Breast epithelium (tissue), 4 donors: ENCODE measurements at places on chromosomes 11 and 22. TPM values are rescaled to one million over a fixed set of nuclear protein-coding genes. Genes with fewer than 3 reads are reported as not detected.

UPB1 gene
- 0.44 TPM for total RNA-seq

SPON1 gene
- total RNA-seq = 133 TPM

DEFB131B gene
- not detected for total RNA-seq

- H3K4me3 ChIP-seq = no peak overlapping the region
- no peaks in the 10 kb centered on the region for H3K27me3 ChIP-seq
- H3K4me1 ChIP-seq = peaks cover 14% of the 10 kb centered on the region
- no peak for DNase-seq
These were observed 3.1 kb upstream of the PYGM start for GRCh38 chr11:64762674-64763525.

- DNase-seq = no peak
- H3K27me3 ChIP-seq = no peaks in the 10 kb centered on the region
- H3K4me1 ChIP-seq = no peaks in the 10 kb centered on the region
- H3K36me3 ChIP-seq = no peaks in the 10 kb centered on the region
- no peak overlapping the region for H3K4me3 ChIP-seq
These were observed 82.5 kb downstream of the AMBRA1 start for GRCh38 chr11:46511342-46511741.

DNA sequence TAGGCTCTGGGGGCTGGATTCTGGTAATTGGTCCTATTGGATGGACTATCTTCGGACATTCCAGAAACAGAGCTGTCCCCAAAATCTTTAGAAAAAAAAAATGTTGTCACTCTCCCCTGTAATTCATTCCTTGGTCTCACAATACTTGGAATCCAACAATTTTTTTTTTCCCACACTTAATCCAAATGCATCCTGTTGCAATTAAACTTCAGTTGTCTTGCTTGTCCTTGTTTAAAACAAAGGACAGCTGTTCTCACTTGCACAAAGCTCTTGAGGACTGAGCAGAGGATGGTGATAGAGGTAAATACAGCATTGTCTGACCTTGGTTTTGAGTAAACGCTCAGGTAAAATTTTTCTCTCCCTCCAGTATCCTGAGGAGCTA, 75.3 kb downstream of the SC5D start:
- no peaks in the 10 kb centered on the region for H3K36me3 ChIP-seq
- no peaks in the 10 kb centered on the region for H3K27me3 ChIP-seq
- peak overlapping the region; percentile 11 for H3K27ac ChIP-seq

OR6T1 gene
- not detected for total RNA-seq

RASGRP2 gene
- total RNA-seq = 12.5 TPM

AIFM3 gene
- 3.3 TPM for total RNA-seq

MFNG gene
- 9.4 TPM for total RNA-seq

- DNase-seq = peak; percentile 12
- no peak overlapping the region for H3K4me3 ChIP-seq
- no peaks in the 10 kb centered on the region for H3K4me1 ChIP-seq
- no peaks in the 10 kb centered on the region for H3K36me3 ChIP-seq
- no peak overlapping the region for H3K27ac ChIP-seq
These were observed 619.9 kb downstream of the TBC1D22A start for GRCh38 chr22:47382164-47382890.

KRTAP5-2 gene
- total RNA-seq = not detected

GRCh38 chr11:40062616-40063015, 1396.8 kb downstream of the LRRC4C start:
- no peak overlapping the region for H3K27ac ChIP-seq
- no peaks in the 10 kb centered on the region for H3K27me3 ChIP-seq

GRCh38 chr11:63375434-63375833, 5.8 kb downstream of the SLC22A9 start:
- no peak for DNase-seq
- H3K4me1 ChIP-seq = no peaks in the 10 kb centered on the region
- no peak overlapping the region for H3K4me3 ChIP-seq
- no peaks in the 10 kb centered on the region for H3K27me3 ChIP-seq
- H3K27ac ChIP-seq = no peak overlapping the region

GRCh38 chr11:101848262-101848661, 66.5 kb upstream of the CEP126 start:
- H3K4me3 ChIP-seq = no peak overlapping the region
- no peaks in the 10 kb centered on the region for H3K36me3 ChIP-seq
- H3K27me3 ChIP-seq = no peaks in the 10 kb centered on the region
- DNase-seq = no peak
- no peak overlapping the region for H3K27ac ChIP-seq

DNA sequence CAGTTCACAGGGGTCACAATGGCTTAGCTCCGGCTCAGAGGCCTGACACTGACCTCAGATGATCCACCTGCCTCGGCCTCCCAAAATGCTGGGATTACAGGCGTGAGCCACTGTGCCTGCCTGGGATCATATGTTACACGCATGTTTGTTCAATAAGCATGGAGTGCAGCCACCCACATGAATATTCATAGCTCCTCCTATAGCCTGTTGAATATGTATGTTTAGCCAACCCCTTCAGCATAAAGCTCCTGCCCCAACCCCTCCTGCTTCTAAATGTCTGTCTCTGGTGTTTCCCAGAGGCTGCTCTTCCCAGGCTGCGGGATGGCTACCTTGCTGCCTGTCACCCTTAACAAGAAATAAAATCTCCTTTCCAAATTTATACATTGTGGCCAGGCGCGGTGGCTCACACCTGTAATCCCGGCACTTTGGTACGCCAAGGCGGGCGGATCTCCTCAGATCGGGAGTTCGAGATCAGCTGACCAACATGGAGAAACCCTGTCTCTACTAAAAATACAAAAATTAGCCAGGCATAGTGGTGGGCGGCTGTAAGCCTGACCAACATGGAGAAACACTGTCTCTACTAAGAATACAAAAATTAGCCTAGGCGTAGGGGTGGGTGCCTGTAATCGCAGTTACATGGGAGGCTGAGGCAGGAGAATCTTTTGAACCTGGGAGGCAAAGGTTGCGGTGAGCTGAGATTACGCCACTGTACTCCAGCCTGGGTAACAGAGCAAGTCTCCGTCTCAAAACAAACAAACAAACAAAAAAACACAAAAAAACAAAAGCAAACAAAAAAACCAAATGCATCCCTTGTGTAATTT, 1.1 kb upstream of the APOBEC3F start:
- H3K4me3 ChIP-seq = no peak overlapping the region
- peaks cover 6% of the 10 kb centered on the region for H3K4me1 ChIP-seq
- peak overlapping the region; percentile 97 for H3K27ac ChIP-seq
- no peak for DNase-seq
- no peaks in the 10 kb centered on the region for H3K36me3 ChIP-seq
- no peaks in the 10 kb centered on the region for H3K27me3 ChIP-seq

GRCh38 chr11:11876458-11876857, 34.7 kb downstream of the USP47 start:
- no peaks in the 10 kb centered on the region for H3K36me3 ChIP-seq
- H3K27me3 ChIP-seq = no peaks in the 10 kb centered on the region
- no peak for DNase-seq
- H3K27ac ChIP-seq = no peak overlapping the region
- no peak overlapping the region for H3K4me3 ChIP-seq

DNA sequence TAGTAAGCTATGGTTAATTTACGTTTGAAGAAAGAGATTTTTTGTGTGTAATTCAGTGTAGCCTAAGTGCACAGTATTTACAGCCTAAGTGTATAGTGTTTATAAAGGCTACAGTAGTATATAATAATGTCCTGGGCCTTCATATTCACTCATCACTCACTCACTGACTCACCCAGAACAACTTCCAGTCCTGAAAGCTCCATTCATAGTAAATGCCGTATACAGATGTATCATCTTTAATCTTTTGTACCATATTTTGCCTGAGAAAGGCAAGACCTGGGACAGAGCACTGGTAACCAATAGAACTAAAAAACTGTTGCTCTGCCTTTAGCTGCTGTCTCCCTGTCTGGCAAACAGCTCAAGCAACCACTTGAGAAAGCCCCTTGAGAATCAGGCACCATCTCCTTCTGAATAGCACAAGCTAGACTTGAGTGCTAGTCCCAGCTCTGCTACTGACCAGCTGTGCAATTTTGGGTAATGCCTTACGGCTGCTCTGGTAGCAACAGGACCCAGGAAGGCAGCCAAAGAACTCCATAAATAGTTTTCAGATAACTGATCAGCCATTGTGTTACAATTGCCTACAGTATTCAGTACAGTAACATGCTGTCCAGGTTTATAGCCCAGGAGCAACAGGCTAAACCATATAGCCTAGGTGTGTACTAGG, 131.3 kb downstream of the KCNC1 start:
- no peak overlapping the region for H3K27ac ChIP-seq
- no peak for DNase-seq
- no peaks in the 10 kb centered on the region for H3K27me3 ChIP-seq
- no peaks in the 10 kb centered on the region for H3K36me3 ChIP-seq

PHRF1 gene
- 18.6 TPM for total RNA-seq

- DNase-seq = no peak
- no peak overlapping the region for H3K4me3 ChIP-seq
- H3K27ac ChIP-seq = no peak overlapping the region
- H3K36me3 ChIP-seq = no peaks in the 10 kb centered on the region
These were observed 2.8 kb downstream of the GALNT18 start for GRCh38 chr11:11618973-11619435.

DNA sequence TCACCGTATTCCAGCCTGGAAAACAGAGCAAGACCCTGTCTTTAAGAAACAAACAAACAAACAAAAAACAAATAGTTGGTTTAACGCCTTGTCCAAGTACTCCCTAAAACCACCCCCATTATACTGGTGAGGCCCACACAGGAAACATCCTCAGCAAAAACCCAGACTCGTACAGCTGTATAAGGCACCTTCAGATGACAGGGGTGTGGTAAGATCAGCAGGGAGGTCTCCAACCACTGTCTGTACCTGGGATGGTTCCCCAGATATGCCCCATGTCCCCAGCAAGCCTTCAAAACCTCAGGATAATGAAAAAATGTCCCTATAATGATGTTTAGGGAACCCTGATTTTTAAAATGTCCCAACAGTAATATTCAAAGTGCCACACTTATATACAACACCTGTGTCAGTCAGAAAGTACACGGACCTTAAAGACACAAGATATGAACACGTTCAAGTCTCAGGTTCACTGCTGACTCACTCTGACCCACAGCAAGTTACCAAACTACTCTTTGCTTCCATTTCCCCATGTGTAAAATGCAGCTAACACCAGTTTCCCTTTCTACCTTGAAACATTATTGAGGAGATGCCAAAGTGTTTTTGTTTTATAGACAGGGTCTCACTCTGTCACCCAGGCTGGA, 9.3 kb downstream of the SF3A1 start:
- no peaks in the 10 kb centered on the region for H3K27me3 ChIP-seq
- H3K4me3 ChIP-seq = no peak overlapping the region
- peaks cover 11% of the 10 kb centered on the region for H3K36me3 ChIP-seq
- H3K27ac ChIP-seq = no peak overlapping the region
- no peak for DNase-seq

- no peaks in the 10 kb centered on the region for H3K4me1 ChIP-seq
- no peaks in the 10 kb centered on the region for H3K27me3 ChIP-seq
- no peak overlapping the region for H3K4me3 ChIP-seq
- no peak overlapping the region for H3K27ac ChIP-seq
These were observed 131.0 kb upstream of the LDLRAD3 start for GRCh38 chr11:35812828-35813227.

NPTXR gene
- 3.7 TPM for total RNA-seq

DDIAS gene
- total RNA-seq = 2.5 TPM

GRCh38 chr11:34783816-34784317, 132.3 kb downstream of the APIP start:
- H3K4me1 ChIP-seq = no peaks in the 10 kb centered on the region
- no peak overlapping the region for H3K27ac ChIP-seq
- no peak for DNase-seq
- H3K4me3 ChIP-seq = no peak overlapping the region

DKK3 gene
- total RNA-seq = 88.5 TPM

- H3K4me1 ChIP-seq = no peaks in the 10 kb centered on the region
- H3K27me3 ChIP-seq = no peaks in the 10 kb centered on the region
- peak overlapping the region; percentile 87 for H3K27ac ChIP-seq
- no peak overlapping the region for H3K4me3 ChIP-seq
These were observed 32.0 kb downstream of the KIAA0930 start for GRCh38 chr22:45208696-45208992.

DNA sequence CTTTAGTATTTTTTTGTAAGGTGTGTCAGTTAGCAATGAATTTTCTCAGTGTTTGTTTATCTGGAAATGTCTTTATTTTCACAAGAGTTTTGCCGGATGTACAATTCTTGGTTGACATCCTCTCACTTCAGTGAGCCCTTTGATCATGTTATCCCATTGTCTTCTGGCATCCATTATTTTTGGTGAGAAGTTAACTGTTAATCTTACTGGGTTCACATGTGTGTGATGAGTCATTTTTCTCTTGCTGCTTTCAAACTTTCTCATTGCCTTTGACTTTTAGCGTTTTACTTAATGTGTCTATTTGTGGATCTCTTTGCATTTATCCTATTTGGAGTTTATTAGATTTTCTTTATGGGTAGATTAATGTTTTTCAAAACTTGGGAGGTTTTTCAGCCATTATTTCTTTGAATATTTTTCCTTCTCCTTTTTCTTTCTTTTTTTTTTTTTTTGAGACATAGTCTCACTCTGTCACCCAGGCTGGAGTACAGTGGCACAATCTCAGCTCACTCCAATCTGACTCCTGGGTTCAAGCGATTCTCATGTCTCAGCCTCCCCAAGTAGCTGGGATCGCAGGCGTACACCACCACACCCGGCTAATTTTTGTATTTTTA, 100.5 kb upstream of the RRM1 start:
- no peaks in the 10 kb centered on the region for H3K36me3 ChIP-seq
- H3K27me3 ChIP-seq = no peaks in the 10 kb centered on the region
- H3K4me1 ChIP-seq = no peaks in the 10 kb centered on the region

APOL4 gene
- 41.3 TPM for total RNA-seq

APOA5 gene
- total RNA-seq = not detected

DNA sequence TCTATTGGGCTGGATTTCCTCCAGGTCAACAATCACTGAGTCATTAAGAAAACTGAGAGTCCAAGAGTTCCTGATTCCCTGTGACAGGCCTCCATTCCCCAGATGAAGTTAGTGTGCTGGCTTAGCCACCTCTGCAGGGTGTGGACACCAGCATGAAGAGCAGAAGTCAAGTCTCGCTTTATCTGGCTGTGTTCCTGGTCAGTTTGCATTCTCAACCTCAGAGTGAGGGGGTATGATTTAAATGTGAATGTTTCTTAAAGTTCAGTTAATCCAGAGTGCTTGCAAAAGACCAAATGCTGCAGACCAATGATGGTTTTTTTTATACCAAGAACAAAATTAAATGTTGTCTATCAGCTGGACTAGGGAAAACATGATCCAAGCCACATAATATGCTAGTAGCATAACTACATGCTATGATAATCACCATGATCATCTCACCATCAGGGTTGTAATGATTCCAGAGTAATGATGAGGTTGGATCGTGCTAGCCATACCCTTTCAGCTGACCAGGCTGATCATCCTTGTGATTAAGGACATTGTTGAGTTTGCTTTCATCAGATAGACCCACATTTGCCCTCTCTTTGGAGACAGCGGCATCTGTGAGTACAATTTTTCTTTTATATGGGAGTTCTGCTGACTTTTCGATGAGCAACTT, 145.8 kb upstream of the ARHGAP20 start:
- DNase-seq = no peak
- H3K4me3 ChIP-seq = peak overlapping the region; percentile 5
- H3K36me3 ChIP-seq = no peaks in the 10 kb centered on the region
- peak overlapping the region; percentile 36 for H3K27ac ChIP-seq
- no peaks in the 10 kb centered on the region for H3K27me3 ChIP-seq
- H3K4me1 ChIP-seq = no peaks in the 10 kb centered on the region
